Activated CD4-positive, CD25-positive, alpha-beta regulatory T cell treated with anti-CD3 and anti-CD28 coated beads, Interleukin-2, amount 50 U/mL, for 24 hours (primary cell): ENCODE measurements at places on chromosomes 5 and 9.
A peak's percentile ranks its signal among the peaks of the same experiment; 100 is the strongest.

GRCh38 chr9:2559192-2560152 is 62.1 kb upstream of the VLDLR start:
- no peak for ATAC-seq

DNA sequence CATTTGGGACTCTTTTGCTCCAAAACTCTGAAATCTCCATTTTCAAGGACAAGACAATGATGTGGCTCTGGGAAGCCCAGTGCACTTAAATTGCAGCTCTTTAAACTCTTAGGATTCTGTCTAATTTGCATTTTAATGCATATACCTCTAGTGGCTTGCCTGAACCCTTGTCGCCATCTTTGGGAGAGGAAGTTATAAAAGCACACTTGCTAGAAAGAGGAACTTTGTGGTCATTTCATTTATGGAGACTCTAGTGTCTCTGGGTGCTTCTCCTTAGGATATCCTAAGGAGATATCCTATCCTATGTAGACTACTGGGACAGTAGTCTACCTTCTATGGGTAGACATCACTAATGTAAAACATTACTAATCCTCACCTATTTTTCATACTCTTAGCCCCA is 77.3 kb upstream of the SLC1A3 start:
- ATAC-seq = no peak

GRCh38 chr9:109143881-109144562 is 23.0 kb downstream of the FRRS1L start:
- ATAC-seq = peak; percentile 53

- no peak for ATAC-seq
Measured at GRCh38 chr5:68110264-68110663, 105.3 kb upstream of the PIK3R1 start.

- ATAC-seq = no peak
Measured at GRCh38 chr5:91928754-91929521, 545.8 kb upstream of the ARRDC3 start.

GRCh38 chr9:106305428-106306133 is 557.4 kb upstream of the ZNF462 start:
- ATAC-seq = no peak

DNA sequence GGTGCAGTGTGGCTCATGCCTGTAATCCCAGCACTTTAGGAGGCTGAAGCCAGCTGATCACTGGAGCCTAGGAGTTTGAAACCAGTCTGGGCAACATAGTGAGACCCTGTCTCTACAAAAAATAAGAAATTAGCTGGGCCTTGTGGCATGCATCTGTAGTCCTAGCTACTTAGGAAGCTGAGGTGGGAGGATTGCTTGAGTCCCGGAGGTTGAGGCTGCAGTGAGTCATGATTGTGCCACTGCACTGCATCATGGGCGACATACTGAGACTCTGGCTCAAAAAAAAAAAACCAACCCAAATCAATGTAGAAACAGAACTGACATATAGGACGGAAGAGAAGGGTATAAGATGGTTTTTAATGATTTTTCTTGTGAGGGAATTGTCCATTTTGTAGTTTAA is 27.7 kb downstream of the G3BP1 start:
- ATAC-seq = no peak

- ATAC-seq = no peak
Measured at GRCh38 chr9:81656004-81656403, 33.3 kb downstream of the TLE1 start.

DNA sequence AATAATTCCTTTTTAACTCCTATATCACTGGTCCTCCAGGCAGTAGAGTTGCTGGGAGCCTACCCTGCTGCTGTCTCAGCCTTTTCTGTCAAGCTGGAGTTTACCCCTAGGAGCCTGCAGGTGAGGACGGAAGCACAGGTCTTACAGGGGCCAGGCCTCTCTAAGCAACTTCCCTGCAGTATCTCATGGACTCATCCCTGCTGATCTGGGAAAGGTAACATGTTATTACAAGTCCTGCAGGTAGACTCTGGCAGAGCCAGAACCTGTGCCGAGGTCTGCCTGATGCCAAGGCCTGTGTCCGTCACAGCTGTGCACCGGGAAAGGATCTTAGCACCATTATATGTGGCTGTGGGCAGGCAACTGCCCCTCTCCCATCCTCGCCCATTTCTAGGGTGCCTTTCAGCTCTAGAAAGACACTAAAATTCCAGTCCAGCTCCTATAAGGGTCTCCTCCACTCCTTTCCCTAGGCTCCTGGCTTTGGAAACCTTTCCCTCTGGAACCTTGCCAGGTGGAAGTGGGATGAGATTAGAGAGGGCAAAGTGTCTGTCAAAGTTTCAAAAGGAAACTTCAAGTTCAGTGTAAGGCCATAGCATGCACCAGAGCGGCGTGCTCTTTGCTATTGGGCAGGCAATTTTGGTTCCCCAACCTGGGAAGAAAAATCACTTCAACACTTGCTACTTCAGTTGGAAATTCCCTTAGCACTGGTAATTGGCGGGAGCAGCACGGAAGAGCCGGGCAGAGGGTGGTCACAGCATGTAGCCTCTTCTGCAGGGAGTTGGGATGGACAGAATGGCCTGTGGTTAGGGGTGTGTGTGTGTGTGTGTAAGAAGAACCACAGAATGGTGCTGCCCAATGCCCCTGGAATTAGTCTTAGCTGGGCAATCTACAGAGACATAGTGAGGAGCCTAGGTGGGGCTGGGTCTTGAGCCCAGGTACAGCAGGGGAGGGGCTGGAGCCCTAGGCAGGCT is 17.5 kb downstream of the TMEM171 start:
- ATAC-seq = no peak

DNA sequence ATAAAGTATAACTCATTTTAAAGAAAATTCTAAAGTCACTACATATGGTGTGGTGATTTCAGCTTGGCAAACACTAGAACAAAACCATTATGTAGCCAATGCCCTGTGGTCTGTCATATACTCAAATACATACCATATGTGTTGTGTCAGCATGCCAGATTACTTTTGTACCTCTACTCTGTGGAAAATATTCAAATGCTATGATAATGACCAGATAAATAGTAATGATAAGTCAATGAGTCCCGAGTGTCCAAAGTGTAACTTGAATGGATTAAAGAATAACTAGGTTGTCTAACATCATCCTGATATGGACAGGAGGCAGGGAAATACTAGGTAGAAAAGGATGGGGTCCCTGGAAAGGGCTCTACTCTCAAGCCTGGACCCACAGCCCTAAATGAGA is 58.0 kb upstream of the IL6ST start:
- no peak for ATAC-seq

- no peak for ATAC-seq
Measured at GRCh38 chr5:159533197-159533596, 202.9 kb upstream of the IL12B start.

DNA sequence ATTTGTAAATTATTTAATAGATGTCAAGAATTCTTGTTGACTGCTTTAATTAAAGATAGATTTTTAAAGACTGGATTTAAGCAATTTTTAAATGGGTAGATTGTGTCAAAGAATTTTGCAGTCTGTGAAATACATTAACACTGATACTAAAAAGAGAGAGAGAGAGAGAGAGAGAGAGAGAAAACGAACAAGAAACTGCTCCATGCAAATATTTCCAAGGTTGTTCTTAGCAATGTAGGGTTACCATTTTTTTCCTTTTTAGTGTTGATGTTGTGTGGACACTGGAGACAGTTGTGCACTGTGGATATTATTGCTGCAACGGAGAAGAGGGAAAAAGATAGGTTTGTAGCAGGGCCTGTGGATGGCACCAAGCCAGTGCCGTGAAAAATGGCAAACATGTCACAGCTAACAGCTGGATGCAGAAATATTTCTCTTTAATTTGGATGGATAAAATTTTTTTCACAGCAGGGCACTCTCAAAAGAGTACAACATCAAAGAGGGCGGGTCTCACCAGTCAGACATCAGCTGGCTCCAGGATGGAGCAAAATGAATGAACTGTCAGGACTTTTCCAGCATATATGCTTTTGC is 58.2 kb downstream of the PRDM6 start:
- no peak for ATAC-seq

DNA sequence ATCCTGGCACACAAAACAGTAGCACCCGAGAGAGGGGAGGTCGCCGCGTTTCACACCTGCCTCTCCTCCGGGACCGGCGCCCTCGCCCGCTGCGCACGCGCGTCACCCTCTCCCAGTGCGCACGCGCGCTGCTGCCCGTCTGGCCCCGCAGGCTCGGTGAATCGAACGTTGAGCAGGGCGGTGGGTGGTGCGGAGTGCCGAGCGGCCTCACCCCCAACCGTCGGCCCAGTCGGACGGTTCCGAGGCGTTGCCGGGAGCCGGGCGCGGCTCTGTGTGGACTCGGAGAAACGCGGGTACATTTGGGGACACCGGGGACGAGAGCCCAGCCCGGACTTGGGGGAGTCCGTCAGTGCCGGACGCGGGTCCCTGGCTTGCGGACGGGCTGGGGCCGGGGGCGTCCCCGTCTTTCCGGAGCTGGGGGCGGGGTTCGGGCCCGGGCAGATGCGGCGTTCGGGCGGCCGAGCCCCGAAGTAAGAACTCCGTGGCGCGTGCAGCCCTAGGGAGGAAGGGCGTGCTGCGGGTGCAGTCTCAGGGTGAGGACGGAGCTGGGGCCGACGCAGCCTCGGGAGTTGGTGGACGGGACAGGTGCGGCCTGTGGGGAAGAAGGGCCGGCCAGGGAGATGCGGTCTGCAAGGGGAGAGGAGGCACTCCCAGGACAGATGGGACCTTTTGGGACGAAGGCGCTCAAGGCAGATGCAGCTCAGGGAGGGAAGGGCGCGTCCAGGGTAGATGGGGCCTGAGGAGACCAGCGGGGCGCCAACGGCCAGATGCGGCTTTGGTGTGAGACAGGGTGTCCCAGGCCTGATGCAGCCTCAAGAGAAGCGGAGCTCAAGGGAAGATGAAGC is at the start of gene POMT1:
Gene POMT1 (plus strand): TSS at position 138 of the 845 bp plus-strand sequence. CDS start 1,301 bp downstream, outside the sequence.
- ATAC-seq = peak; percentile 58

- no peak for ATAC-seq
Measured at GRCh38 chr5:138544181-138545134, 1.4 kb upstream of the ETF1 start.

- no peak for ATAC-seq
Measured at GRCh38 chr5:102771435-102771834, 16.3 kb downstream of the PAM start.

- ATAC-seq = no peak
Measured at GRCh38 chr9:112157087-112157486, 18.0 kb downstream of the SUSD1 start.

- ATAC-seq = no peak
Measured at GRCh38 chr9:37424686-37425297, 2.3 kb downstream of the GRHPR start.

GRCh38 chr5:61159836-61160235 is 2.4 kb downstream of the SMIM15 start:
- ATAC-seq = no peak

DNA sequence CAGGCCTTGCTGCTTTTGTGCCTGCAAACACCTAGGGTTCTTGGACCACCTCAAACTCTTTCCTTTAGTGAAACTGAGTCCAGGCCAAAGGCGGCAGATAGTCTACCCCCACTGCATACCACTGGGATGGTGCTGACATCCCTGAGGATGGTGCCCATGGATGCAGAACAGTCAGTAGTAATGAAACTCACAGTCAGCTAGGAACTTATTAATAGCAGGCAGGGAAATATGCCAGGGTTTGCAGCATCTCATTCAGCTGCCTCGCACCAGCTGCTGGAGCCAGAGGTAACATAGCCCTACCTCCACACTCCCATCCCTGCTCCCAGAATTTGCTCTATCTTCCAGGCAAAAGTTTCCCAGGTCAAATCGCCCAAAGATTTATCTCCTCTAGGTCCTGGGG is 189.1 kb downstream of the SREK1 start:
- no peak for ATAC-seq

DNA sequence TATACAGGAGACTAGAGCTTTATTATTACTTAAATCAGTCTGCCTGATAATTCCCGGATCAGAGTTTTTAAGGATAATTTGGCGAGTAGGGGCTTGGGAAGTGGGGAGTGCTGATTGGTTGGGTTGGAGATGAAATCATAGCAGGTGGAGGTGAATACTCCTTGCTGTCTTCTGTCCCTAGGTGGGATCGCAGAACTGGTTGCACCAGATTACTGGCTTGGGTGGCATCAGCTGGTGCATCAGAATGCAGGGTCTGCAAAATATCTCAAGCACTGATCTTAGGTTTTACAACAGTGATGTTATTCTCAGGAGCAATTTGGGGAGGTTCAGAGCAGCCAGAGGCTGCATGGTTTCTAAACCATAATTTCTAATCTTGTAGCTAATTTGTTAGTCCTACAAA is 68.1 kb downstream of the KIF4B start:
- ATAC-seq = no peak

DNA sequence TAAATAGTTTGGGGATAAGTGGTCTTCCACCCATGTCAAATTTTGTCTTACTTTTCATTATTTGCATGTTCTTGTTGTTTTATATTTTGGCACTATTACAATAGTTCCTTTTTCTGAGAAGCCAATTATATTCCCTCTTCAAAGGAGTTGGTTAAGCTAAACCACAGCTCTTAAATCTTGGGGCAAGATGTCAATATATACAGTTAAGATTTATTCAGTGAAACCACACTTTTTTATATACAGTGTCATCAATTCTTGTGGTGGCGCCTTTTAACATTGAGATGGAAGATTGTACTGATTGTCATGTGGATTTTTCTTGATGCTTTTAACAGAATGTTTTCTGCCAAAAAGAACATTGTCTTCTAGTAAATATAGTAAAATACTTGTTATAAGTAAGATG is 104.1 kb downstream of the MTREX start:
- no peak for ATAC-seq

- ATAC-seq = no peak
Measured at GRCh38 chr5:67234671-67235176, 38.1 kb upstream of the CD180 start.

- ATAC-seq = no peak
Measured at GRCh38 chr5:145960848-145961600, 24.6 kb downstream of the SH3RF2 start.

DNA sequence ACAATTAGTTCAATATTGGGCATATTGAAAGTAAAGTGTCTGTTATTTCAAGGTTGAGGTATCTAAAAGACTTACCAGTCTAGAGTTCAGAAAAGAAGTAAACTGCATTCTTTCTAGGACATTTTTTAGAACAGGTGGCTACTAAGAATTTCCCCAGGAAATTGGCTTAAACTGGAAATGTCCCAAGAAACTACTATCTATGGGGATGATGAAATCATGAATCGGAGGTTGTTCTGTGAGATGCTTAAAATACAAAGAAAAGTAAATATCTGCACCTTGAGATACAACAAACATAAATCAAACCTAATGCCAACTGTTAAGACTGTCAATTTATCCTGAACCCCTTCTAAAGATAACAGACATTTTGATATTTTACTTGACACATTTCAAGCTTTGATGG is 226.5 kb upstream of the NREP start:
- ATAC-seq = no peak

- no peak for ATAC-seq
Measured at GRCh38 chr9:89710697-89711096, 105.9 kb downstream of the GADD45G start.
